ENCODE measurements at places on chromosomes 11 and 22.

DNA sequence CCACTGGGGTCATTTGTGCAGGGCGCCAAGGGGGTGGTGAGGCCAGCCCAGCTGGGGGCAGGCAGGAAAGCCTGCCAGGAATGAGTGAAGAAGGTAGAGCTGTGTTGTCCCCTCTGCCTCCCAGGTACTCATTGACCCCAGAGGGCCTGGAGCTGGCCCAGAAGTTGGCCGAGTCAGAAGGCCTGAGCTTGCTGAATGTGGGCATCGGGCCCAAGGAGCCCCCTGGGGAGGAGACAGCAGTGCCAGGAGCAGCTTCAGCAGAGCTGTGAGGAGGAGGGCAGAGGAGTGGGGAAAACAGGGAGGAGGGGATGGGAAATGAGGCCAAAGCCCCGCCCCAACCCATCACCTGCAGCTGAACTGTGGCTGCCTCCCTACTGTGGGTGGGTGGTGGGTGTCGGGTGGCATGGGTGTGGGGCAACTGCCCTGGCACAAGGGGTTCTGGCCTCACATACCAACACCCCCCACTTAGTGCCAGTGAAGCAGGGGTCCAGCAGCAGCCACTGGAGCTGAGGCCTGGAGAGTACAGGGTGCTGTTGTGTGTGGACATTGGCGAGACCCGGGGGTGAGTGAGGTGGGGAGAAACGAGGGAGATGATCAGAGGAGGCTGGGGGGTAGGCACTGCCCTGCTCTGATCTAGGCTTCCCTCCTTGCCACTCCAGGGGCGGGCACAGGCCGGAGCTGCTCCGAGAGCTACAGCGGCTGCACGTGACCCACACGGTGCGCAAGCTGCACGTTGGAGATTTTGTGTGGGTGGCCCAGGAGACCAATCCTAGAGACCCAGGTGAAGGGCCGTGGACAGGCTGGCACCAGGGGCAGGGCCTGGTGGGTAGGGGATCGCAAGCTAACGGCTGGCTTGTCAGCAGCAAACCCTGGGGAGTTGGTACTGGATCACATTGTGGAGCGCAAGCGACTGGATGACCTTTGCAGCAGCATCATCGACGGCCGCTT, 3.0 kb downstream of the MUS81 start:
- no peak for DNase-seq

DNA sequence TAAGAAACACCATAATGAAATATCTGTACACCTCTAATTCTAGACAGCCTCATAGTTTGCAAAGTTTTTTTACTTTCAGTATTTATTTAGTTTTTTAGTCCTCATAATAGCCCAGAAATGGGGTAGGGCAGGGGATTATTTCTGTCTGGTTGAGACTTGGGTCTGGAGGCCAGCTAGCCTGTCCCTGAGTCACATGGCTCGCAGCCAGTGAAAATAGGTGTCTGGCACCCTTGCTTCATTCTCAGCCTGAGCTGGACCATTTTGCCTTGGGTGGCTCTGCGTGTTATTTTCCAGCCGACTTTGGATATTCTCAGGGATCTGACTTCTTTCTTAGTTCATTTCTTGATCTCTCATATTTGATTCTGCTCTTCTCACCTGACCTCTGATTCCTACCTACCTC, 123.9 kb upstream of the NARS2 start:
- no peak for DNase-seq

DNA sequence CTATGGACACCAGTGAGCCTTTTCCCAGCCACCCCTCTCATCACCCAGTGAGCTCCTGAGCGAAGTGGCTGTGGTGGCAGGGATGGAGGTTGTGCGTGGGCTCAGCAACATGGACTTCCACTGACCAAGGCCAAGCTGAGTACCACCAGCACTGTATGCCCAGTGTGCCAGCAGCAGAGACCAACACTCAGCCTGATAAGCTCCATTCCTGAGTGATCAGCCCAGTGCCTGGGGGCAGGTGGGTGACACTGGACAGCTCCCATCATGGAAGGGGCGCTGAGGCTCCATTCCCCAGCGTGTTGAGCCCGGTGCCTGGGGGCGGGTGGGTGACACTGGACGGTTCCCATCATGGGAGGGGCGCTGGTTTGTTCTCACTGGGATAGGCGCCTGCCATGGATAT, 17.6 kb upstream of the CD81 start:
- DNase-seq: no peak

- no peak for DNase-seq
These were observed 9.8 kb upstream of the DSCAML1 start for GRCh38 chr11:117806846-117807245.

DNA sequence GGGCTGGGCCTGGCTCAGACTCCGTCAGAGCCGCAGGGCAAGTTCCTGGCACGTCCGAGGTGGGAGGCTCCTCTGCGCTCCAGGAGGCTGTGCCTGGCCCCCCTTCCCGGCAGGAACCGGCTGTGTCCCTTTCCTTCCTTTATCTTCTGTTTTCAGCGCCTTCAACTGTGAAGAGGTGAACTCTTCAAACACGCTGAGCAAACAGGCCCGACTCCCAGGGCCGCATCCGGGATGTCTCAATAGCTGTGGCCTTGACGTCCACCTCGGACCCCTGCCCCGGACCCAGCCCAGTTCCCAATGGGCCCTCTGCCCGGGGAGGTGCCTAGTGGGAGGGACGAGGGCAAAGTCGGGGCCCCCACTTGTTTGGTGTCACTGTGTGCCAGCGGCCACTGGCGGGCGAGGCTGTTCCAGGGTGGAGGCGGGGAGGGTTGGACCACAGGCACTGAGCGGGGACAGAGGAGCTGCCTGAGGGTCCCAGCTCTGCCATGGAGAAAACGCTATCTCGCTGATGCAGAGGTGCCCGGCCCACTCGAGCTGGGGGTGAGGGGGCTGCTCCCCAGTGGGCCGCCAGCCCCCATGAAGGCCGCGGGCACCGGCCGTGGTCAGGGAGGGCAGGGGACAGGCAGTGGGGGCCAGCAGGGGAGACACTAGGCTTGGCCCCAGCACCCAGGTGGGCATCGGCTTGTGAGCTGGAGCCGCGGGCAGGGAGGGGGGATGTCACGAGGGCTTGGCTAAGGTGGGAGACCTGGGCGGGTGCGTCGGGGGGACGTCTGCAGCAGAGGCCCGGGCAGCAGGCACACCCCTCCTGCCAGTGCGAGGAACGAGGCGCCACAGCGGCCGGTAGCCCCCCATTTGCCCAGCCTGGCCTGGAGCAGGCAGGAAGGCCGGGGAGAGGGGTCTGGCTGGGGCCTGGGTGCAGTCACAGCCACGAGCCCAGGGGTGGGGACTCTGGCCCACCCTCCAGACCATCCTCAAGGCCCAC, 2.7 kb upstream of the MUC5B start:
- DNase-seq: no peak

DNA sequence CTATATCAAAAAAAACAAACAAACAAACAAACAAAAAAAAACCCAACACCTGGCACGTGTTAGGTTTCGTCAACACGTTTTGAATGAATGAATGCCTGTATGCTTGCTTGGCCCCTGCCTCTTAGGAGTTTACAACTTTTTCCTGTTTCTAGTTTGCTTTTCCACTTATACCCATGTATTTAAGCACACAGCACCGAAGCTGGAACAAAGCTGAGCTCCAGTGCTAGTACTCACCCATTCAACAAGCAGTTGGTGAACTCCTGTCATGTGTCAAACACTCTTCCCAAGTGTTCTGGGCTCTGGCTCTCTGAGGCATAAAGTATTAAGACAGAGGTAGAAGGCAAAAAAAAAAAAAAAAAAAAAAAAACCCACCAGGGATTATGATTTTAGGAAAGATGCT, 599.3 kb downstream of the BUD13 start:
- DNase-seq: no peak

DNA sequence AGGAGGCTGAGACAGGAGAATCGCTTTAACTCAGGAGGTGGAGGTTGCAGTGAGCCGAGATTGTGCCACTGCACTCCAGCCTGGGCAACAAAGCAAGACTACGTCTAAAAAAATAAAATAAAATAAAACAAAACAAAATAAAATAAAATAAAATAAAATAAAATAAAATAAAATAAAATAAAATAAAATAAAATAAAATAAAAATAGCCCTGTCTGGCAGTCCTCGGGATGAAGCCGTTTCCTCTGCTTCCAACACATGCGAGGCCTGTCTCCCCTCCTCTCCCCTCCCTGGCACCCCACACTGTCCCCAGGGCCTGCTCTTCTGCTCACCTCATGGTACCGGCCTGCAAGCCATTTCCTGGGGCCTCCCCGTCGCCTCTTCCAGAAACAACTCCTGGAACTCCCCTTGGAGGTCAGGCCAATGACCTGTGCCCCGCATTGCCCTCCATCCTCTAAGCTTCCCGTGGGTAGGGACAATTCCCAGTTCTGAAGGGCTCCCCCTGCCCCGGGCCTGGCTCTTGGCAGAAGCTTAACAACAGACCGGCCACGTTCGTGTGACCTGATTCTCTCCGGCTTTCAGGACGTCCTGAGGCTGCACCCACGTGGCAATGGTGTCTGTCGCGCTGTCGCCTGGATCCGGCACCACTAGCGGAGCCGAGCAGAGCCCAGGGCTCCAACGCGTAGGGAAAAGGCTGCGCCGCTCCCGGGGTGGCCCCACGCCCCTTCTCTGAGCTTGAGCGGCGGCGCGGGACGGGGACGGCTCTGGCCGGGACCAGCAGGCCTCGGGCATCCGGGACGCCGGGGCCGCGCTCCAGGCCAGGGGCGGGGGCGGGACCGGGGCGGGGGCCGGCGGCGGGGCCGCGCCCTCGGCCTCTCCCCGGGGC, 456 bp upstream of the PARVB start:
- no peak for DNase-seq

GRCh38 chr11:61429346-61429690, 457 bp downstream of the CPSF7 start:
- peak; percentile 59 for DNase-seq

GRCh38 chr11:117160826-117161225, 16.7 kb downstream of the PAFAH1B2 start:
- DNase-seq: no peak

- no peak for DNase-seq
These were observed 5.1 kb downstream of the JAML start for GRCh38 chr11:118219732-118220131.

GRCh38 chr11:106787454-106787853, 230.8 kb downstream of the GUCY1A2 start:
- no peak for DNase-seq

DNA sequence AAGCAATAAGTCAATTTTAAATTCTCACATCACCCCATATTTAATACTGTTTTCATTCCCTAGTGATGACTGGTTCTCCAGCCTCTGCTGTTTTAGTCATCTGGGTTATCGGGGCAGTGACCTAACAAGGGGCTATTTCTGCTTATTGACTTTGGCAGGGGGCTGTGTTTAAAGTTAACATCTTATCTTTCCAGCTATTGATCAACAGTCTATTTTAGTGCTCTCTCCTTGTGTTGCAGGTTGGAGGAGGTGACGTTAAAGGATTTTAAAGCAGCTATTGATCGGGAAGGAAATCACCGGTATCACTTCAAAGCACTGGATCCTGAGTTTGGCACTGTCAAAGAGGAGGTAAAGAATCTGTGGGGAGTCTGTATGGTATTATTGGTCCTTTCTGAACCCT, 7.7 kb upstream of the DLAT start:
- no peak for DNase-seq

- no peak for DNase-seq
These were observed 636 bp downstream of the PAMR1 start for GRCh38 chr11:35524780-35525179.

GRCh38 chr11:73983741-73984538, 1.3 kb upstream of the UCP2 start:
- DNase-seq: no peak

DNA sequence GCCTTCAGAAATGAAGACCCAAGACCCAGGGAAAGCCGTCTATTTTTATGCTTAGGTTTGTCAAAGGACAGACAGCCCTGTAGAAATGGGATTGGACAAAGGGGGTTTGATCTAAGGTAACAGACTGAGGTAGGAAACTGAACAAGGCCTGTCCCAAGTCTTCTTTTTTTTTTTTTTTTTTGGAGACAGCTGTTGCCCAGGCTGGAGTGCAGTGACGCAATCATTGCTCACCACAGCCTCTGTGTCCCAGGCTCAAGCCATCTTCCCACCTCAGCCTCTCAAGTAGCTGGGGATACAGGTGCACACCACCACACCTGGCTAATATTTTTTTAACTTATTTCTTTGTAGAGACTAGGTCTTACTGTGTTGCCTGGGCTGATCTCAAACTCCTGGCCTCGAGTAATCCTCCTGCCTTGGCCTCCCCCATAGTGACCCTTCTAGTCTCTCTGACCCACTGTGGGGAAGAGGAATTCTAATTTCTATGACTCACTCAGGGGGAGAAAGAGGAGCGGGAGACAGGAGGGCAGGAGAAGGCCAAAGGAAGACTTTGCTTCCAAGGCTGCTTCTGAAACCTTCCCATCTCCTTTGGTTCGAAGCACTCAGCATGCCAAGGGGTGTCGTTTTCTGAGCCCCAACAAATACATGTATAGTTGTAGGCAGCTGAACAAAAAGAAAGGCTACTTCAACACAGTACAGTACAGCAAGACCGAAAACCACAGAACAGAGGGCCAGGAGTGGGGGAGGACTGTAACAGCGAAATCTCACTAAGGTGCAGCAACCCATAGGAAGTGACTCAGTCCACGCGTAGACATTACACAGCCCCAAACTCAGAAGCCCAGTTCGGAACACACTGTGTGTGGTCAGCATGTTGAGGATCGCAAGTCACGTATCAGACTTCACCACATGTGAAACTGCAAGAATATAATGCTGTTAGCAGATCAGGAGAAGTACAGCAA, 872 bp downstream of the TMA7B start:
- DNase-seq: peak; percentile 44

- peak; percentile 72 for DNase-seq
These were observed 12.7 kb upstream of the ARHGEF17 start for GRCh38 chr11:73295241-73295995.

GRCh38 chr22:42752912-42753311, 32.2 kb upstream of the A4GALT start:
- DNase-seq: no peak

DNA sequence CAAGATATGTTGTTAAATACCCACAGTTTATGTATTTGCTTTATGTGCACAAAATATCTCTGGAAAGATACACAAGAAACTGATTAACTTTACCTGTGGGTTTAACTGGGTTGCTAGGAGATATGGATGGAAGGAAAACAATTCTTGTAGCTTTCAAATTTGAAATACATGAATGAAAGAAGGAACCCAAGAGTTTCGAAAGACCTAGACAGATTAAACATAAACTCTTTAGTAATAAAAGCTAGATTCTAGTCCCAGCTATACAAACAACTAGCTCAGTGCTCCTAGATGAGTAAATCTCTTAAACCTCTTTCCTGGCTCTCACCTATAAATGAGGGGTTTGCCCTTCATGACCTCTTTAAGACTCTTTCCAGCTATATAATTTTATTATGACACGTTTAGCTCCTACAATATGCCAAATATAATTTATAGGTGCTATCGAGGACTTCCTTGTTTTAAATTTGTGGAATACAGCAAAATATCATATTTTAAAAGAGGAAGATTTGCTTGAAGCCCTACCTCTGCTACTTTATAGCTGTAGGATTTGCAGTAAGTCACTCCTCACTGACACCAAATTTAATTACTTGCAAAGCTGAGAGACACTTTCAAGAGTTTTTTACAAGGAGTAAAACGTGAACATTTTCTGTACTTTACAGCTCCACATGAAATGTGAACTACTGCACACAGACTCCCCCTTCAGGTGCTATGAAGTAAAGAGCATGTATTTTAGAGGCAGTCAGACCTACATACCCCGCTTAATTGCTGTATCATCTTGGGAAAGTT, 50.7 kb downstream of the RRAS2 start:
- no peak for DNase-seq
